ENCODE measurements at places on chromosomes 5 and 9. TPM values are rescaled to one million over a fixed set of nuclear protein-coding genes. Genes with fewer than 3 reads are reported as not detected.

Gene PCDHB8
- total RNA-seq: not detected

Gene PCDH1
- total RNA-seq: not detected

DNA sequence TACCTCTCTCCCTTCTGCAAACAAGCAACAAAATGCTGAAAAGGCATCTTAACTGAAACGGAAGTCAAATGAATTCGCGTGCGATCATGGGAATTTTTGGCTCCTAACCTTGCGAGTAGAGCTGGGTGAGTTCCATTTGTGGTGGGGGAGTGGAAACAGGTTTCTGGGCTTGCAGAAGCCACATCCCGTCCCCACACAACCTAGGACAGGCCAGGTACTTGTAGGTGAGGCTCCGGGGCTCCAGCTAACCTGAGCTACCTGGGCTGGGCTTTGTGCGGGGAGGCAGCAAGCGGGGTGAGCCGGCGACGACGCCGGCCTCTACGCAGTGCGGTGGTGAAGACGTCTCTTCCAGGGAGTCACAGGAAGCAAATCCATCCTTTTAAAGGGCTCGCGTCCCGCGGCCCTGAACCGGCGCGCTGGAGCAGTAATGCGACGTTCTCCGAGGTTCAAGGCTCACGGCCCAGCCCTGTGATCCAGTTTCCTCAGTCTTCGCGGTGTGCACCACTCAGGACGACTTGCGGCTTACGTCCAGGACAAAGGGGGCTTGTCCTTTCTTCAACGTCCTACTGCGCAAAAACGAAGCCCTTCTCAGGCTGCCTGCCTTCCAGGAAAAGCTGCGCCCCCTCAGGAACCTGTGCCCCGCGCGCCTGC is 567 bp upstream of the SPIN1 start:
- peaks cover 33% of the 10 kb centered on the region for H3K4me1 ChIP-seq
- peak; percentile 32 for DNase-seq
- peak overlapping the region; percentile 82 for H3K4me3 ChIP-seq
- peak overlapping the region; percentile 81 for H3K27ac ChIP-seq
- peaks cover 12% of the 10 kb centered on the region for H3K36me3 ChIP-seq

DNA sequence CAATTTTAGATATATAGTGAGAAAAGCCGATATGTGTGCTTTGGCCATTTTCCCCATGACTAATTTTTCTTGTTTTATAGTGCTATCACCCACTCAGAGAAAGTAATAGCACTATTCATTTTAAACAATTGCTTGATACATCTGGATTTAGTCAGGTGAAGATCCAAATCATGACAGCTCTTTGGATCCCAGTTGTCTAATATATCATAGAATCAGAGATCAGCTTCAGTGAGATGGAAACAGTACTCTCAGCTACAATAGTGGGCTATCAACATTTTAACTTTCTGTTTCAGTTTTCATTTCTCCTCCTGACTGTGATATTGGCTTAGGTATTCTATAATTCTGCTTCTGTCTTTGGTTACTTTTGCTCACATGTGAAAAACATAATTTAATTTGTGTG is 38.7 kb downstream of the VCAN start:
- DNase-seq: no peak
- H3K36me3 ChIP-seq: no peaks in the 10 kb centered on the region
- H3K27me3 ChIP-seq: peaks cover 4% of the 10 kb centered on the region
- peaks cover 5% of the 10 kb centered on the region for H3K4me1 ChIP-seq
- no peak overlapping the region for H3K4me3 ChIP-seq

GRCh38 chr5:111472096-111472495 is 40.2 kb downstream of the STARD4 start:
- peaks cover 3% of the 10 kb centered on the region for H3K4me1 ChIP-seq
- peaks cover 27% of the 10 kb centered on the region for H3K36me3 ChIP-seq
- DNase-seq: no peak
- no peak overlapping the region for H3K4me3 ChIP-seq

Data from activated naive CD8-positive, alpha-beta T cell treated with anti-CD3 and anti-CD28 coated beads for 36 hours (primary cell).